Fibroblast of pulmonary artery (primary cell): ENCODE measurements at places on chromosomes 7 and 10.

DNA sequence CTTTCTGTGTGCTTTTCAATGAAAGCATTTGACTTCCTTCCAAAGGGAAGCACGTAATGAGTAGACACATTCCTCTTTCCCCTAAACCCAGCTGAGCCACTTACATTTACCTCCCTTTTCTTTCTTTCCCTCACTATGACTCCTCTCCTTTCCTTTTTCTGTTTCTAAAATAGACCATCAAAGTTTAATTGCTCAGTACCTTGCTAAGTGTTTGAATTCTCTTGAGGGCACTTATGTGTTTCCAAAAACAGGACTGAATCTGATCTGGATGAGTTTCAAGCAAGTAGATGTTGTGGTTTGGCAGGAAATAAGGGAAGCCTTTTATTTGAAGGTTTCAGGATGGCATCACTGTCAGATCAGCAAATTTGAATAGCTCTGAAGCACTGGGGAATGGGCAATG lies 396.2 kb downstream of the REEP3 start:
- DNase-seq = no peak

DNA sequence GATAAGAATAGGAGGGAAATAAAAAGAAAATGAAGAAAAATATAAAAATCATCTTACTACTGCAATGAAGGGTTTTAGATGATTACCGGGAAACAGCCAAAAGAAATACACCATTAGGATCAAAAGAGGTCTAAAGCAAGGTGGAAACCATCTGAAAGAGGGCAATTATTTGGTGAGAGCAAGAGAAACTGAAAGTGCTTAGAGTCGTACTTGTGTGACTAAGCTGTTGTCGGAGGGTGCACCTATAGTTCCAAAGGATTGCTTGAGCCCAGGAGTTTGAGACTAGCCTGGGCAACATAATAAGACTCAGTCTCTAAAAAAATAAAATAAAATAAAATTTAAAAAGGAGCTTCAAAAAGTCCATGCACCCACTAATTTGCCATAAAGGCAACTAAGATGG lies 169.5 kb downstream of the DKK1 start:
- no peak for DNase-seq

GRCh38 chr7:84372712-84373111 lies 178.1 kb upstream of the SEMA3A start:
- DNase-seq = peak; percentile 54

DNA sequence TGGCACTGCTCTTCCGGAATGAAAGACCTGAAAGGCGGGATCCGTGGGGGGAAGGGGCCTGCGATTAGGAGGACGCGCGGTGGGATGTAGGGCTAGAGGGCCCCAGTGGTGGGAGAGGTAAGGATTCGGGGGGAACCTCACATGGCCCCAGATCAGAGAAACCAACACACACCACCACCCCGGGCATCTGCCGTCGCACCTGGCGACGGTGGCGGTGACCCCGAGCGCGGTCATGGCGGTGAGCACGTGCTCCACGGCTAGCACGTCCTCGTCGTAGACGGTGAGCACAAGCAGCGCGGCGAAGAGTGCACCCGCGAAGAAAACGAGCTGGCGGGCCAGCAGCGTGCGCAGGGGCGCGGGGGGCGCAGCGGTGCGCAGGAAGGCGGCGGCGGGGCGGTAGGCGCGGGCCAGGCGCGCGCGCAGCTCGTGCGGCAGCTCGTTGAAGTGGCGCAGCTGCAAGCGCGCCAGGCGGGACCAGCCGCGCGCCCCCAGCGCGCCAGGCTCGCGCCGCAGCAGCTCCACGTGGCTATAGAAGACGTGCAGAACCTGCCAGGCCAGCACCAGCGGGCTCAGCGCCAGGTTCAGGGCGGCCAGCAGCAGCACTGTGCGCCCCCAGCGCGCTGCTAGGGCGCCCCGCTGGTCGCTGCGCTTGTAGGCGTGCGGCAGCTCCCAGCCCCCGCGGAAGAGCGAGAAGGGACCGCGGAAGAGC lies 5.7 kb downstream of the ATG9B start:
- no peak for DNase-seq

DNA sequence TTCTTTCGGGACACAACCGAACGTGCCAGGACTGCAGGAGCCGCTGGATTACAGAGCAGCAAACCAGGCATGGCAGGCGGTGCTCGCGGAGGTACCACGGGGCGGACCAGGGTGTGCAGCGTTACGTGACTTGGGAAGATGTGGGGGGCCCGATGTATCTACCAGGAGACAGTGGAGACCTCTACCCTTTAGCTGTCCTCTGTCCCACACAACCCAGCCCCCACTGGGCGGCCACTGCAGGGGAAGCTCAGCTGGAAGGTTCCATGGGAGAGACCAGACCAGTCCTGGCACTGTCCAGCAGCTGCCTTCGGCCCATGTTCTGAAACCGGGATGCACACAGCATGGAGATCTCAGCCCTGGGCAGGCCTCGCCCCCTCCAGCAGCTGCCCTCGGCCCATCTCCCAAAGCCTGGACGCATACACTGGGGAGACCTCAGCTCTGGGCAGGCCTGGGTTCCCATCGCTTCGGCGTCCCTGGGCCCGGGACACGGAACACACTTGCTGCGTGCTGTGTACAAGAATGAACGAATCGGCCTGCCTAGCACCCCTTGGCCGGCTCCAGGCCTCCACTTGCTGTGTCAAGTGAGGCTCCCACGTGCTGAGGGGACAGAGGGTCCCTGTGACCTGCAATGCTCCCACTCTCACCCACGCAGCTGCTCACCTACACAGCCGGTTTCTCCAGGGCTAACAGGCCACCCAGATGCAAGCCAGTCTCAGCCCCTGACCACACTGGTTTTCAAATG lies 177.4 kb downstream of the ELFN1 start:
- DNase-seq = no peak

DNA sequence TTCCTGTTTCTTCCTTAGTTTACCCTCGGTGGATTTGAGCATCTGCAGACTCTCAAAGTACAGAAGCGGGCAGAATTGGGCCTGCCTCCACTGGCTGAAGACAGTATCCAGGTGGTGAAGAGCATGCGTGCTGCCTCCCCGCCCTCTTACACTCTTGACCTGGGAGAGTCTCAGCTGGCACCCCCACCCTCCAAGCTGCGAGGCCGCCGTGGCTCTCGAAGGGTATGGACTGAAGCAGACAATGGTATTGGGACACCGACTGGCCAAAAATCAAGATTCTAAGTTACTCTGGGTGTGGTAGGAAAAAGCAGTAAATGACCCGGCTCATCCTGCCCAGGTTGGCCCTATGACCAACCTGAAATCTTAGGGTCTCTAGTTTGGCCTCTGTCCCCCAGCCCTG lies 22.2 kb downstream of the STRIP2 start:
- DNase-seq = no peak

GRCh38 chr10:88004451-88004850 lies 141.0 kb downstream of the PTEN start:
- peak; percentile 55 for DNase-seq

DNA sequence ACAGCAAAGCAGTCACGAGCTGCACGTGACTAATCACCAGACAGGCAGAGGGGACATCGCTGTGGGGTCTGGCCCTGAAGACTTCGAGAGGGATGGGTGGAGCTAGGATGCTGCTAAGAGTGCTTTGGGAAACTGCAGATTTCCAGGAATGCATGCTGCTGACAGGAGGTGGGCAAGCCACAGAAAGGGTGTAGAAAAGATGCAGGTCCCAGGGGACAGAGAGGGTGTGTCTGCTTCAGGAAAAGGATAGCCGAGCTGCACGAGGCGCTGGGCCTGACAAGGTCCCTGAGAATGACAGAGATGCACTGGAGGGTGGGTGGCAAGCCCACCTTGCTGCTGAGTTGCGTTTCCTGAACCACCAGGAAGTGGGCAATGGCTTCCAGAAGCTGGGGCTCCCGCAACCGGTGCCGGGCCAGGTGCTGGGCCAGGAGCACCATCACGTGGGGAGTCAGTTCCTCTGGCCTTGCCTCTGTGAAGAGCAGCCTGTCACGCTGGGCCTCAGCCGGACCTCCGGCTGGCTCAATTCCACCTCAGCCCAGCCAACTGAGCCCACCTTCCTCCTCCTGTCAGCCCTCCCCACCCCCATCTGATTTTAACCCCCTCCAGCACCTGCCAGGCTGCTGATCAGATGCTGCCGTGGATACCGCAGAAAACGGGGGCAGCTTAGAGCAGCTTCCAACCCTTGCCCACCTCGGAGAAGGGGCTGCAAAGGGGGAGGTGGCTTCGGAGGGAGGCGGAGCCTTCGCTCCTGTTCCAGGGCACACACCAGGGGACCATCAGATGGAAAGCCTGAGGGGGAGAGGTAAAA lies 2.2 kb downstream of the FASTK start:
- DNase-seq = no peak

DNA sequence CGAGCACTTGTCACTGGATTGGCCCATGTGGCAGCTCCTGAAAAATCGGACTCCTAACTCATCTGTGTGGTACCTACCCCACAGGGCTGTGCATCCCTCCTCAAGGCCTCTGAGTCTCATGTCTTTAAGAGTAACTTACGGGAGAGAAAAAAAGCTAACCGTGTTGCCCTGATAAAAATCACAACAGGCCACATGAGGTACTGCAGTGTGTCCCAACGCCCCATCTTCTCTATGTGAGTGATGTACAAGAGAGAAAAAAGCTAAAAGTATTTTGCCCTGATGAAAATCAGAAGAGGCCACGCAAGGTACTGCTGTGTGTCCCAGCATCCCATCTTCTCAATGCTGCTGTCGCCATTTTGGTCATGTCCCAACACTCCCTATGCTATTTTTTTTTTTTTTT lies 41.2 kb upstream of the ADRB1 start:
- DNase-seq = no peak

GRCh38 chr7:98651760-98652159 lies 34.7 kb downstream of the NPTX2 start:
- DNase-seq = no peak

GRCh38 chr7:40763319-40764287 lies 628.8 kb downstream of the SUGCT start:
- DNase-seq = peak; percentile 32

DNA sequence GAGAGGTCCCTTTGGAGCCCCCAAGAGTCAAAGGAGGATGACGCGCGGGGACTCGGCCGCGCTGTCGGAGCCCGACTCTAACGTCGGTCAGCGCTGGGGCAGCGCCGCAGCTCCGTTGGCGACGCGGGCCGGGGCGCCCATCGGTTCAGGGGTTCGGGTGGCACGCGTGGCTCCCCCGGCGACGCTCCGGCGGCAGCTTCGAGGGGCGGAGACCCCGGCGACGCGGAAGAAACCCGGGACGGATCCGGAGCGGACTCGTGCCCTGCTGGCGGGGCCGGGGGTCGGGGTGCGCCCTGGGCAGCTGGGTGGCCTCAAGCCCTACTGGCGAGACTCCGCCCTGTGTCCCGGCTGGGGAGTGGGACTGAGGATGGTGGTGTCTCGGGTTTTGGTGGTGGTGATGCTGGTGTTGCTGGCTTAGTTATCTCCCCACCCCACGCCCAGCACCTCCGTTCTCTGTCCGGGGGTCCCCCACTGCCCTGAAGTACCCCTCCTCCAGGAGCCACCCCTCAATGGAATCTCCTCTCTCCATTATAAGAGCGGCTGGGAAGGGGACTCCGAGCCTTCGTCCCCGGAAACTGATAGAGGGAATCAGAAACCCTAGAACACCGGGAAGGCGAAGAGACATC lies at the start of gene NAT16:
NAT16 (minus strand) TSS at position 164 of the 626 bp plus-strand sequence. CDS start 5,486 bp downstream, outside the sequence.
- no peak for DNase-seq

GRCh38 chr10:83991986-83992753 lies 147.1 kb upstream of the GHITM start:
- DNase-seq = peak; percentile 13

DNA sequence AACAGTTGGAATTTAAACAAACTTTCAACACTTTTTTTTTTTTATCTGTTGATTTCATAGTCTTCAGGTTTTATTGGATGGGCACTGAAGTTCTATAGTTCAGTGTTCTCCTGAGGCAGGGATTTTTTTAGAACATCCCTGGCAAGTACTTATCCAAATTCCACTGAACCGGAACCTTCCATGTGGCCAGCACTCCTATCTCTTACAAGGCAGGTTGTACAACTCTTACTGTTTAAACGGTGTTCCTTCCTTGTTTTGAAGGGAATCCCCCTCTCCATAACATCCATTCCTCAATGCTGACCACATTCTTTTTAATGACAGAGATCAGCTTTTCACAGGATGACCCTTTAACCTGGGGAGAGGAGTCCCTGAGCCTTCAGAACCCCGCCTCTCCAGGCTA lies 238.9 kb upstream of the CTBP2 start:
- DNase-seq = no peak

- peak; percentile 7 for DNase-seq
These were observed 564.1 kb upstream of the KCND2 start for GRCh38 chr7:119708891-119709290.

- DNase-seq = no peak
These were observed 715.3 kb downstream of the CNTNAP2 start for GRCh38 chr7:146831875-146832274.

DNA sequence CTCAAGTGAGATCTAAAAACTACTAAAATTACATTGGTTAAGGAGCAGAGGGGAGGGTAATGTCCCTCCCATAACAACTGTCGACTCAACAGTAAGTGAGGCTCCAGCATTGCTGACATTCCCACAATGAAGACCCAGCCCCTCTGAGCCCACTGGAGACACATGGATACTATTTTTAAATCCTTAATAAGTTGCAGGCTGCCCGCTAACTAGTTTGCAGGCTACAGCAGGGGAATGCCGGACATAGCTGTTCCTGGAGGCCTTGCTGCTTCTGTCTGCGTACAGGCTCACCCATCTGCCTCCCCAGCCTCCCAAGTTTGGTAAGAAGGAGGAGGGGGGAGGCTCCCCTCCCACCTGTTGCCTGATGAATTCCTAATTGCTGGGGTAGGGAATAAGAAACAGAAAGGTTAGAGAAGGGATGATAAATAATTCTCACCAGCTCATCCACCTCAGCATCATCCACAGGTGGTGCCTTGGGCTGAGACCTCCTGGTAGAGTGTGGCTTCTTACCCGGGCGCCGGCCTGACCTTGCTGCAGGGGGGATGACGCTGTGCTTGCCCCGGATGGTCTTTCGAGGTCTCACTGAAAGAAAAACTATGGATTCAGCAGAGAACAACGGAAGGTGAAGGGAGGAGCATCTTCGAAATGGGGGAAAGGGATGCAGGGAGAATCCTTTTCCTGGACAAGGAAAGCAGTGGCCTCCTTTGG lies 10.1 kb downstream of the FZD9 start:
- DNase-seq = no peak

DNA sequence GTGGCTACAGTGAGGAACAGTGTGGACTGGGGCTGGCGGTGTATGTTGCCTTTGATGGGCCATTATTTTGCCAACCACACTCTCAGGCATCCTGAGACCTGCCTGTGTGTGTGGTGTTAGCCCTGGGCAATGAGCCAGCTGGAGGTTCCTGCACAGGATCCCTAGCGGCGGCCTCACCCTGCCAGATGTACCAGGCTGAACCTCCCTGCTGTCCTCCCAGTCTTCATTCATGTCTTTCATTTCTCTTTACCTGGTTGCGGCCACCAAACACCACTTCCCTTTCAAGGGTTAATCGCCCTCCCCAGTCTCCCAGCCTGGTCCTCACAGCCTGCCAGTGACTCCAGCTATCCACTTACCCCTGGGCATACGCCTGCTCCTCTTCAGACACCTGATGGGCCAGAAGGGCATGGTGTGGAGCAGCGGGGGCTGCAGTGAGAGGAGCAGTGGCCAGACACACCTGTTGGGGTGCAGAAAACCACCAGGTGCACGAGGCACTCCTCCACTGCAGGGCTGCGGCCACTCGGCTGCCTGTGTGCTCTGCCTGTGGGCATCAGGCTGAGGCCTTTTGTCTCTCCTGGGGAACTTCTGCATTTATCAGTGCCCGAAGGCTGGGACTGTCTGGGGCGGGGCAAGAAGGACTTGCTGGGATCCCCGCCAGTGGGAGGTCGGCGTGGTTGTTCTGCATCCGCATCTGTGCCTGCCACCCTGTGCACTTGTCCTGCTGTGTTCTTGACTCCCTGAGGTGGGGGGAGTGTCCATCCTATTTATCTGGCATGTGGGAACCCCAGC lies 111.6 kb downstream of the ARHGAP22 start:
- no peak for DNase-seq
